Activated T-cell treated with anti-CD3 and anti-CD28 coated beads for 24 hours (primary cell): ENCODE measurements at places on chromosomes 3 and 15.

DNA sequence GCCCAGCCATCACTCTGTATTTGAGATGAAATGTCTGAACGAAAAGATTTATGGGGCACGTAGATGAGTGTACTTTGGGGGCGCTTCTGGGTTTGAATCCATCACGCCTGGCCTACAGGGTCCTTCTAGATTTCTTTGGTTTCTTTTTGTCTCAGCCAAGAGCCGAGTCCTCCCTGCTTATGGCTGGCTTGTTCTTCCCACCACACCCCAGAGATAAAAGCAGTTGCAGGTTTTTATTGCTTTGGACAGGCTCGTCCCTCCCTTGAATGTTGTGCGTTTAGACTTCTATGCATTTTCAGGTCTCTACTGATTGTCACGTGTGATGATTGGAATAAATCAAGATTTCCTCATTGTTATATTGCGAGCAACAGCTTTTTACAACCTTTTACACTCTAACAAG, 104.8 kb upstream of the CHRNA7 start:
- no peak for DNase-seq

DNA sequence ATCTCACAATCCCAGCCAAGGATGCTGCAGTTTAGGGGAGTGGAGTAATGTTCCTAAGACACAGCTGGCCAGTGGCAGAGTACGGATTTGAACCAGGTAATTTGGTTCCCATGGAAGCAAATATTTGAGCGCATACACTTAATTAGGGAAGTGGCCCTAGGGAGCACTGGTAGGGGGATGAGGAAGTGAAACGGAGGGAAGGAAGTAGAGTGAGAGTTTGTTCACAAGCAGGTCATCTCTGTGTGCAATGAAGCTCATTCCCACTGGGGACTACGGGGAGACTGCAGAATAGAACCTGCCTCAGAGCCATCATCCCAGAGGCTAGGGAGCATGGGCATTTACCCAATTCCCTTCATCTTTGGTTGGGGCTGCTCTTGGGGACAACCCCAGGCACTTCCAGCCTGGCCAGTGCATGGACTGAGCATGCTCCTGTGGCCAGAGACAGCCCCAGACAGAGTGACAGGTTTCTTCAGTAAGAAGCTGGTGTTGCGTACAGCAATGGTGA, 317.2 kb upstream of the PROK2 start:
- no peak for DNase-seq

DNA sequence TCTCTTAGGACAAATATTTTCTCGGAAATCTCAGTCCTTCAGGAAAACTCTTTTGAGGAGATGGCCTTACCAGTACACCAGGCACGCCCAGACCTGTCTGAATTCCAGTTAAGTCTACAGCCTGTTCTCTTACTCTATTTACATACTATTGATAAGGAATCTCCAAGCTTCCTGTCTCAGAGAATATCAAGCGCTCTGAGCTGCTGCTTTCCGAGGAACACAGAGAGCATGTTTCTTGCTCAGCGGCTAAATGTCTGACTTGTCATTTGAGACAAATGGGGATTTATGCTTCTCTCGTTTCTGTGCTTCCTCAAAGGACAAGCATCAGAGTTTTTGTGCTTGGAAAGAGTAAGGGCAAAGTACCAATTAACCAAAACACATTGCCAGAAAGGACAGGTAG, 112.4 kb upstream of the CCDC54 start:
- no peak for DNase-seq

DNA sequence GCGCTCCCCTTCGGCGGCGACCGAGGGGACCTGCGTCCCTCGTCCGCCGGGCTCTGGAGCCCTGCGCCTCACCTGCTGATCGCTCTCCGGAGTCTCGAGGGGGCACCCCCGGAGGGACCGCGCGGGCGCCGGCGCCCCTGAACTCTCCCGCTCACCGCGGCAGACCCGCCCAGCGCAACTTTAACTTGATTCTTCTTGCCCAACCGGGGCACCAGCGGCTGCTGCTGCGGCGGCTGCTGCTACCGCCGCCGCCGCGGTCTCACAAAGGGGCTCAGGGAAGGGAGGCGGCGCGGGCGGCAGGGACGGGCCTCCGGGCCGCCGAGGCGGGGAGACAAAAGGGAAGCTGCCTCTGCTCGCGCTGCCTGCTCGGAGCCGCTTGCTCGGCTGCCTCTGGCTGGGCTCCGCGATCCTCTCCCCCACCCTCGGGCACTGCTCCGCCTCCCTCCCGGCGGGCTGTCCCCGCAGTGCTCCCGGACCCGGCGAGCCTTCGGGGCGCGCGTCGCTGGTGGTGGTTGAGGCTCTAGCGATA, at the start of gene PPM1L:
TSS of gene PPM1L (plus strand) at position 456 of the 529 bp plus-strand sequence.
- no peak for DNase-seq

DNA sequence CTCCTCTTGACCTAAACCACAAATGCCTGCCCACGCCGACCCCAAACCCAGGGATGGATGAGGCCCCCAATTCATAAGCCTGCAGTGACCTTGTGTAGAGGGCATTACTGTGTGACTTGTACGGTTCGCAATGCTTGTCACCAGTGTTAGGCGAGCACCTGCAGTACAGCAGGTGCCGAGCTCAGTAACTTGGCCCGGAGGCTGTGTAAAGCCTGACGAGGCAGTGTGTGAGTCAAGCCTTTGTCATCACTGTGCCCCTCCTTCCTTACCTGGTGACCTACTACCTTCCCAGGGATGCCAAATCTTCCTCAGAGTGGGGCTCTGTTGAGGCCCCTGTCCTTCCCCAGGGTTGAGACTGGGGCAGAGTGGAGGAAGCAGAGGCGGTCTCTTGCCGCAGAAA, 37.2 kb upstream of the TMEM115 start:
- DNase-seq: no peak

- no peak for DNase-seq
These were observed 213.9 kb downstream of the TP63 start for GRCh38 chr3:189845069-189845468.

DNA sequence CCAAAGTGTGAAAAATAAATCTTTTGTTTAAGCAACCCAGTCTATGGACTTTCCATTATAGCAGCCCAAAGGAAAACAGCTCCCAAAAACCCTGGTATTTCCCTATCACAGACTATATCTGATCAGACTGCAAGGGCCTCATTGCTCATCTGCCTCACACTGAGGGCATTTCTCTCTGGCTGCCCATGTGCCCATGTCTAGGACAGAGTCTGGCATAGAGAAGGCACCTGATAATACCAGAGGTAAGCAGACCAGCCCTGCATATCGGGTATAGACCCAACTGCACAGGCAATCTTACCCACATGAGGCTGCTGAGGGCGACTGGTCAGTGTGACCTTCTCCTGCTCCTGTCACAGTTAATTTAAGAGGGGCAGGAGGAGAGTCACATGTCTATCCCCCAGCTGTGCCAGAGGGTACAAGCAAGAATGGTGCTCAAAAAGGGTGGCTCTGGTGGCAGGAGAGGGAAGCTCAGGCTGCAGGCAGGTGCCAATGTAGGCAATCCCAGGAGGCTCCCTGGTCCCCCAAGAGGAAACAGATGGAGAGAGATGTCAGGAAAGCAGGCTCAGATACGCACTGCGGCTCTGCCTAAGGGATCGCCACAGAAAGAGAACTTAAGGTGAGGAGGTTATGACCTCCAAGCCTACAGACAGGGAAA, 3.1 kb downstream of the CSRNP1 start:
- no peak for DNase-seq

DNA sequence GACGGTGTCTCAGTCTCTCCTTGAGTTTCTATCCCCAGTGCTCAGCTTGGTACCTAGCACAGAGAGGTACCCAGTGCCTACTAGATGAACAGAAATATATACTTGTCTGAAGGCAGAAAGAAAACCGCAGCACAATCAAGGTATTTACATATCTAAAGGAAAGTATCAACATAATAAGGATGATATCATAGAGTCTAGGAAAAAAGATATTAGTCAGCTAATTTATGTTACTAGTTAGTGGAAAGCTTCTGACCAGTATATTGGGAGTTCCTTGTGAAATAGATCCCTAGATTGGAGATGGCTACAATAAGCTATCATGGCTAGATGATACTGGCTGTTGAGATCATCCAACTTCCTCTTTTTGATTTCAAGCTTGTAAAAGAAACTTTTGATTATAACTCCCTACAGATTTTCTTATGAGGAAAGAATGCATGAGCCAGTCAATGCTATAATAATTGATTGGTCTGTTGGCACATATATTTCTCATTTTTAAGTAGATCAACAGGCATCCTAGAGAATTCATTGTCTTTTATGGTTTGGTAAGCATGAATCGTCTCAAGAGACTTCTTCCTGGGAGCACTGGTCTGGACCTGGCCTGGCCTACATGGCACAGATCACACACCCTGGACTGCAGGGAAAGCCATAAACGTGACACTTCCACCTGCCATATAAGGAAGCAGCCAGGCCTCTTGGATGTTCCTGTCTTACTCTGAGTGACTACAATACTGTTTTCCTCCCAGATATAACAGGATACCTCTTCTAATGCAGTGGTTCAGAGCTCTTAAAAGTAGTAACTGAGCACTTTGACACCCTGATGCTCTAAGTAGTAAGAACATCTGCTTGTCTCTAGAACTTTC, 60.7 kb downstream of the IMPG2 start:
- no peak for DNase-seq

DNA sequence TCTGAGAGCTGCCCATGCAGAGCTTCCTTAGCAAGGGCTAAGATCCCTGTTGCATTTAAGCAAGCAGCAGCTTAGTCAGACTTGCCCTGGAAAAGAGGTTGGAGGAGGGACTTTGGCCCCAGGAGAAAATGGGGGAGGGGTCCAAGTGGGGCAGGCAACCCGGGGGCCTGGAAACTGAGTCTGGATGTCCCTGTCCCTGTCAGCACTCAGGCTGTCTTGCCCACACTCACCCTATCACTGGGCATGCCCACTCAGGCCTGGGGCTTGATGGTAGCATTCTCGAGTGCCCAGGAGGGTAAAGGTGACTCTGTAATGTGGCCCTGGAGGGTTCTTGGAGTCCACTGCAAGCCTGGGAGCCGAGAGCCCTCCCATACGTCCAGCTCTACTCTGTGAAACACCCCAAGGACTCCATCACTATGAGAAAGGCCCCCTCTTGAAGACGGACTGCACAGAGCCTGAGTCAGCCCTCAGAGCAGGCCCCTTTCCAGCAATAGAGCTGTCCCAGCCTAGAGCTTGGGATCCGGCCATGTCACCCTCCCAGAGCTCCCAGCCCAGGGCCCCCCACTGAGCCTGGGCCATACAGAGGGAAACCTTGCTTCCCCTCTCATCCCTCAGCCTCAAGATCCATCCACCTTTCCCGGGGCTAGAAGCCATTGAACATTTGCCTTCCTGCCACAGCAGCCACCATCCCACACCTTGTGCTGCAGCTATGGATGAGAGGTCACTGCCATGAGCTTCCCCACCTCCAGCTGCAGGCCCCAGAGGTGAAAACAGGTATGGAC, 13.4 kb downstream of the MYL3 start:
- DNase-seq: no peak

GRCh38 chr15:65556622-65557021, 26.4 kb downstream of the HACD3 start:
- no peak for DNase-seq
